NCI-H510A treated with DMSO at 0.1 percent for 48 hours (cell line): ENCODE measurements at places on chromosomes 7 and 10.

DNA sequence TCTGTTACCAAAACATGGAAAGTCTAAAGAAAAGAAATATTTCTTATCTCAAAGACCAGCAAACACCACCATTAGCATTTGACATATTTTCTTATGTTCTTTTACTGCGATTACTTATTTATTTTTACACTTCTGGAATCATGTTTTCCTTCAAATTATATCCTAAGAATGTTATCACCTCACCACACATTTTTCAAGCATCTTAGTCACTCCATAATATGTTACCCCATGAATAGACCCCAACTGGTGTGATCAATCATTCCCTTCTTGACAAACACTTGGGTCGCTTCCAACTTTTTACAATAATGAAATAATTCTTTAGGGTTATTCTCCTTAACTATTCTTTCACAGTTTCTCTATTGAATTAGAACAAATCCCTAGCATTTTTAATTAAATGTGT, 67.4 kb downstream of the AMPH start:
- no peak for DNase-seq

DNA sequence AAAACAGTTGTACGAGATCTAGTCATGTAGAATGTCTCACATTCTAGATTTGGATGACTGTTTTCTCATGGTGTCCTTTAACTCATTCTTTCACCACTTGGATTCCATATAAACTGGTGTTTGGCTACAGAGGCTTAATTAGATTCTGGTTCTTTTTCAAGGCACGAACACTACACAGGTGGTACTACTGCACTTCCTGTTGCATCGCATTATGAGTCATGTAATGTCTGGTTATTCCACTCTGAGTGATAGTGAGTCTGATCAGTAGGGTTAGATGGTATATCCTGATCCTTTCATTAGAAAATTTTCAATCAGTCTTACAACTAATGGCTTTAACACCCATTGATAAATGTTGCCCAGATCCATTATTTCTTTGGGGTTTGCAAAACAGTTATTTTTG, 11.2 kb upstream of the AKAP9 start:
- DNase-seq: no peak

DNA sequence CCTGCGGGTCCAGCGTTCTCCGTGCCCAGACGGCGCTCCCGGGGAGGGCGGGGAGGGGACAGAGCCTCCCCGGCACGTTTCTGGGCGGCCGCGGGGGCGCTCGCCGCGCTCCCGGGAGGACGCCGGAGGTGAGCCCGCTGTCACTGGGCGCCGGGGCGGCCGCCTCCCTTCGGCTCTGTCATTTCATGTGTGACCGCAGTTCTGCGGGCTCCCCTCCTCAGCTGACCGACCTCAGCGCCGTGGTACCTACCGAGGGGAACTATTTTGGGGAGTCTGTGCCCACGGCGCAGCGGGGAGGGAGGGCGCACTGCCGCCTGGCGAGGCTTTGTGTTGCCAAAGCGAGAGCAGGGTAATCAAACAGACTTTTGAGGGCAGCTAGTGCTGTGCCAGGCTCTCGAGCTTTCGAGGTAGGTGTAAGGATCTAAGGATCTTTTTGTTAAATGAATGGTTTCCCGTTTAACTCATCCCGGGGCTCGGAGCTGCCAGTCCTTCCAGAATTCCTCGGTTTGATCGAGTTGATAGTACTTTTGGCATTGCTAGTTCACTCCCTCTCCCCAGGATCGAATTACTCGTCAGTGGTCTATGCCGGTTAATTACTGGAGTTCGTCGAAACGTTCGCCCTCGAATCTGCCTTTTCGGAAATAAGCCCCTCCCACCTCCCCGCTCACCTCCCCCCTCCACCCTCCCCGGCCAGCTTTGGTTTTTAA, 1.9 kb downstream of the ARID5B start:
- DNase-seq: peak; percentile 63

- no peak for DNase-seq
These were observed 361.3 kb upstream of the MKI67 start for GRCh38 chr10:128487517-128487916.

- DNase-seq: peak; percentile 77
These were observed 7.4 kb downstream of the POLR1F start for GRCh38 chr7:19701471-19701870.

DNA sequence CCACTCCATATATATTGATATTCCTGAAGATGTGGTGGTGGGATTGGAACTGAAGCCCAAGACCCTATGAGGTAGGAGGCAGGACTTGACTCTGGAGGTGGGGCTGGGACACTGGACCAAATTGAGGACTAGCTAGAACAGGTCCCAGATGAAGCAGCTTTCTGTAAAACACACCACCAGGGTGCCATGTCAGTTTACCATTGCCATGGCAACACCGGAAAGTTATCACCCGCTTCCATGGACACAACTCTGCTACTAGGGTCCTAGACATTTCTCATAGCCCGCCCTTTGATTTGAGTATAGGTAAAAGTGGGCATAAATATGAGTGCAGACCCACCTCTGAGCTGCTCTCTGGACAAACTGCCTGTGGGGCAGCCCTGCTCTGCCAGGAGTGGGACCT, 490.5 kb upstream of the PFKP start:
- DNase-seq: peak; percentile 7

DNA sequence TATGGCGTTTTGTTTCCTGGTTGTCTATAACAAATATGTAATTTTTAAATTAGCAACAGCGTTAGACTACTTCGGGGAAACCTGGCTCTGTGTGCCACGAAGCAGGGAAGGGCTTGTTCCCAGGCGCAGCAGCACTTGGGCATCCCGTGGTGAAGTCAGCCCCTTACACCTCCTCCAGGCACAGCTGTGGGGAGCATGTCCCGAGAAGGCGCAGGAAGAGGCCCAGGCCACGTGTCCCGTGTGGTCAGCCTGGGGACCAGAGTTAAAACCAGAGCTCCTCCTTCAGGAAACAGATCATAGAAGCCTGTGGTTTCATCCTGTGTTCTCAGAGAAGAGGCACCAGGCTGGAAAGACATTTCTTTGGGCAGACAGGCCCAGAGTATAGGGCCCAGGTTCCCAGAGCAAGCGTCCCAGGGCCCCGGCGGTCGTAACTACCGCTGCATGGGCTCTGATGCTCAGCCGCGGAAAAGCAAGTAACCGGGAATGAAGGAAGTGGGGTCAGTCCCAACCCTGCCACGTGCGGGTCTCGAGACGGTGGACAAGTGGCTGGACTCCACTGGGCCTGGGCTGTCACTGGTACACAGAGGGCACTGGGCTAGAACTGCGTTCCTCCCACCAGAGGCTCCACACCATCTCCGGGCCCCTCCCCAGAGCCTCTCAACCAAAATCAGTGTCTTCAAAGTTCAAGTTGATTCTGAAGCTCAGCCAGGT, 7.1 kb downstream of the NUDT1 start:
- no peak for DNase-seq

- DNase-seq: no peak
These were observed 22.8 kb upstream of the TARP start for GRCh38 chr7:38296059-38296857.

GRCh38 chr10:52652431-52653262, 119.9 kb downstream of the MBL2 start:
- DNase-seq: peak; percentile 10

- DNase-seq: no peak
These were observed 298.7 kb downstream of the GFRA1 start for GRCh38 chr10:115974351-115974750.

- no peak for DNase-seq
These were observed 95.0 kb downstream of the KLF6 start for GRCh38 chr10:3689871-3690510.

DNA sequence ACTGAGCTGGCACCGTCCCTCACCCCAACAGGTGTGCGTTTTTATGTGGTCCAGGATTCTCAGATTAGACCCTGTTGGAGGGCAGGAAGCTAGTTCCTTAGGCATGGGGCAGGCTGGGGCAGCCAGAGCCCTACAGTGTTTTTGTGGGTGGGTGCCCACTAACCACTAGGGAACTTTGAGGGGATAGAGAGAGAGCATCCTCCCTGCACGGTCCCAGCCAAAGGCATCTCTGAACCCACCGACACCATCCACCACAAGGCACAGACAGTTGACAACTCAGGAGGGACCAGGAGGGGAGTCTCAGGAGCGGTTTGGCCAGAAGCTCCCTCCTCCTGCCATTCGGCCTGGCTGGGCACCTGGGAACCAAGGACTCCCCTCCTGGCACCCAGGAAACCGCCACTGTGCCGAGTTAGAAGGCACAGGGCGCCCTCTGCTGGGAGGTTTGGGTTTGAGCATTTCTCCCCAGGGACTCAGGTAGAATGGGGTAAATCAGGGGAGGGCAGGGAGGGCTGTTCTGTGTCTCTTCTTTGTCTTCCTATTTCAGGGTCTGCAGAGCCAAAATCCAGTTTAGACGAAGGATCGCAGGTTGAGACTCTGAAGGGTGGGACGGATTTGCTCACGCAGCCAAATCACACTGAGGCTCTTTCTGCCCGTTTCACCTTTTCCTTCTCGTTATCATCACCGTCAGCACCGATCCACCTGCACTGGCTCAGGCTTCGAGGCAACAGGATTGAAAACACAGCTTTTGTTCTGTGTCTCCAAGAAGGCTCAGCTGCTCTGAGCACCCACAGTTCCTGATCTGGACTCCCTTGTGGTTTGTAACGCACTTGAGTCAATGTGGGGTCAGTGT, 84.8 kb upstream of the COL13A1 start:
- peak; percentile 51 for DNase-seq

GRCh38 chr10:14837003-14837756, 657 bp downstream of the CDNF start:
- peak; percentile 44 for DNase-seq

DNA sequence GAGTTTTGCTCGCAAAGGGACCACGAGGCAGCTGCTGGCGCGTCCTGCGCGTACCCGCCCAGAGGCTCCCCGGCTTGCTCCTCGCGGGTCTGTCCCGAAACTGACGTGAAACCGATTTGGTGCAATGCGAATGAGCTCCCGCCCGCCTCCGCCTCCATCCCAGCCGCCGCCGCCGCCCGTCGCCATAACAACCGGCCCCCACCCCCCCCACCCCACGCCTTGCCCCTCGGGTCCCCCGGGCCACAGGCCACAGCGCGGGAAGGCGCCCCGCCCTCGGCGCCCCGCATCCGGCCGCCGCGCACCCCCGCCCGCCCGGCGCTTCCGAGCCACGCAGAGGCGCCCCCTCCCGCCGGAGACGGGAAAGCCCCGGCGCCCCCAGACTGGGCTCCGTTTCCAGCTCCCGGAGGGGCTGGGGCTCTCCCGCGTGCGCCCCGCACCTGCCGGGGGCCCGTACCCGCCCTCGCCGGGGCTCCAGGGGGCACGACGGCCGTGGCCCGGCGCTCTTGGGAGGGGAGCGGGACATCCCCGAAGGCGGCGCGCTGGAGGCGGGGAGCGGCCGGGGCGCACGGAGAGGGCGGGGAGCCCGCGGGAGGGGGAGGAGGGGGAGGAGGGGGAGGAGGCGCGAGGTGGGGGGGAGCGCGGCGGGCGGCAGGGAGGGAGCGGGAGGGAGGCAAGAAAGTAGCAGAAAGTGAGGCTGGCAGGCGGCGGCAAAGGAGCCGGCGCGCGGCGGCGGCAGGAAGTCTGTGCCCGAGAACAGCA, at the start of gene CAMK1D:
Gene CAMK1D, plus strand, starts transcription at position 678 of the 759 bp plus-strand sequence.
- DNase-seq: peak; percentile 80

DNA sequence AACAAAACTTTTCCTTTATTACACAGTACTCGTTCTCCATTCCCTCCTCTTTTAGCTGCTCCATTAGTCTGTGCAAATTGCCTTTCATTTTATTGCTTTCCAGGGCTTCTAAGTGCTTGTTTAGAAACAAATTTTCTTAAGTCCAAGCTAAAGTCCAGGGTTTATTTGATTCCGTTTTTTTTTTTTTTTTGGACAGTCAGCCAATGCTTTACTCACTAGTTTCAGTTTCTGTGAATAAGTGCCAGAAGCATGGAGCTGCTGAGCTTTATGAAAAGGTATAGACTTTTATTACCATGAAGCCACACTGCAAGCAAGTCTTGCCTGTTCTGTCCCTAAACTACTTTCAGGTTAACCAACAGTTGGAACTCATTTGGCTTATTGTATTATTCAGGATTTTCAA, 455.0 kb downstream of the GFRA1 start:
- no peak for DNase-seq
